ENCODE measurements at places on chromosomes 16 and 17.
A peak's percentile ranks its signal among the peaks of the same experiment; 100 is the strongest.

DNA sequence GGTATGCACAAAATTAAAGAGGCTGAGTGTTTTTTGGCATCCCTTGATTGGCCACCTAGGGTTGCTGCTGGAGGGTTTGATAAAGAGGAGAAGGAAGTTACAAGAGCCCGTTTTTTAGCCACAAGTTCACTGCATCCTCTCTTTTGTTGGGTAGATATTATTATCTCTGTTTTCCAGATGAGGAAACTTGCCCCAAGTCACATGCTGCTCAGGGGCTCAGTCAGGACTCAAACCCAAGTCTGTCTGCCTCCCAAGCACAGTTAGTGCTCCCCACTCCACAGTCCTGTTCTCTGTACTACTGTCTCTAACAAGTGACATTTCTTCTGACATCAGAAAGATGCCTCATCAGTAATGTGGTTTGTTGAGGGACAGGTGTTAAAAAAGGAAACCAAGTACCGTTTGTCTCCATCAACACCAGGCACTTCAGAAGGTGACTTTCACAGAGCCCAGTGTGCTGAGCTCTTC lies 1.4 kb downstream of the NT5M start:
- DNase-seq = no peak

DNA sequence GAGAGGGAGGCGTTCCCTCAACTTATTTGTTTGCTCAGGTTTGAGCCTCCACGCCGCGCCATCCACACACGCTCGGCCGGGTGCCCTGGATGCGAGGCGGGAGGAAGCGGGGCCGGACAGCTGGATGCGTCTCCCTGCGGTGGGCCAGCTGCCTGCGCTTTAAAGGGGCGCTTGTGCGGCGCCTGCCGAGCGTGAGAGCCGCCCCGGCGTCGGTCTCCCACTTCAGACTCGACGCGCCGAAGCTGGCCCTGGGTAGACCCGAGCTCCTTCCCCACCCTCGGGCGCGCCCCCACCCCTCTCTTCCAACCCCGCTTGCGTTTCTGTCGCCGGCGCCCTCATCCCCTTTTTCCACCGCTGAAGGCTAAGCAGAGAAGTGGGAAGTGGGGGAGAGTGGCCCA lies 527 bp upstream of the CHAD start:
- no peak for DNase-seq

DNA sequence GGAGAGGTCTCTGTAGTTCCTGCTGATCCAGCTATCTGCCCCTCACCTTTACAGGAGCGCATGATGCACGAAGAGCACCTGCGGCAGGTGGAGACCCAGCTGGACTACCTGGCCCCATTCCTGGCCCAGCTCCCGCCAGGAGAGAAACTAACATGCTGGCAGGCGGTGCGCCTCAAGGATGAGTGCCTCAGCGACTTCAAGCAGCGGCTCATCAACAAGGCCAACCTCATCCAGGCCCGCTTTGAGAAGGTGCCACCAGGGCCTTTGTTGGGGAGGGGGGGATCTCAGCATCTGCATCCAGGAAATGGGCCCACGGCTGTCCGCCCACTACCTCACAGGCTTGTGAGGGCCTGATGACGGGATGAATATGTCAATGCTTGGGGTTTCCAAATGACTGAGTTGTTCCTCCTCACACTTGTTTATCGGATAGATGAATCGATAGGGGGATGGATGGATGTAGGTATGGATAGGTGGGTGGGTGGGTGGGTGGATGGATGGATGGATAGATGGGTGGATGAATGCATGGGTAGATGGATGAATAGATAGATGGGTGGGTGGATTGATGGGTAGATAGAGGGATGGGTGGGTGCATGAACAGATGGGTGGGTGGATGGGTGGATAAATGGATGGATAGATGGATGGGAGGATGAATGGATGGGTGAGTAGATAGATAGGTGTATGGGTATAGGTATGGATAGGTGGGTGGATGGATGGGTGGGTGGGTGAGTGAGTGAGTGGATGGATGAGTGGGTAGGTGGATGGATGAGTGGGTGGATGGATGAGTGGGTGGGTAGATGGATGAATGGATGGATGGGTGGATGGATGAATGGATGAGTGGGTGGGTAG lies 7.0 kb upstream of the KATNB1 start:
- no peak for DNase-seq

DNA sequence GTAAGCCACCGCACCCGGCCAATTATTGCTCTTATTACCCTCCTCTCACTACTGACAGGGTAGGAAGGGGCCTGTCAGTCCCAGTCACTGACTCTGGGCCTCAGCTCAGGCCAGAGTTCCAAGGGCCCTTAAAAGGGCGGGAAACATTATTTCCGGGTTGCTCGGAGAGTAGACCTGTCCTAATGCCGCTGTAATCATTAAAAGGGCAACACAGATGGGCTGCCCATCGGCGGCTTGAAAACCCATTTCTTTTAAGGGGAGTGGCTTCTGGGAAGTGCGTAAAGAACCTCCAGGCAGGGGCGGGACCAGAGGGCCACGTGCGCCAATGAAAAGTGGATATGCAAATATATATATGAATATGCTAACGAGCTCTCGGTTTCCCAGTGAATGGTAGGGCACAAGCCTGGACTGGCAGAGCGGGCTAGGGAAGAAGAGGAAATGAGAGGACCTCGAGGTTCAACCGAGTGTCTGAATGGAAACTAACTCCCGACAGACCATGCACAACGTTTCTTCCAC lies 26.6 kb downstream of the PIPOX start:
- peak; percentile 11 for DNase-seq

DNA sequence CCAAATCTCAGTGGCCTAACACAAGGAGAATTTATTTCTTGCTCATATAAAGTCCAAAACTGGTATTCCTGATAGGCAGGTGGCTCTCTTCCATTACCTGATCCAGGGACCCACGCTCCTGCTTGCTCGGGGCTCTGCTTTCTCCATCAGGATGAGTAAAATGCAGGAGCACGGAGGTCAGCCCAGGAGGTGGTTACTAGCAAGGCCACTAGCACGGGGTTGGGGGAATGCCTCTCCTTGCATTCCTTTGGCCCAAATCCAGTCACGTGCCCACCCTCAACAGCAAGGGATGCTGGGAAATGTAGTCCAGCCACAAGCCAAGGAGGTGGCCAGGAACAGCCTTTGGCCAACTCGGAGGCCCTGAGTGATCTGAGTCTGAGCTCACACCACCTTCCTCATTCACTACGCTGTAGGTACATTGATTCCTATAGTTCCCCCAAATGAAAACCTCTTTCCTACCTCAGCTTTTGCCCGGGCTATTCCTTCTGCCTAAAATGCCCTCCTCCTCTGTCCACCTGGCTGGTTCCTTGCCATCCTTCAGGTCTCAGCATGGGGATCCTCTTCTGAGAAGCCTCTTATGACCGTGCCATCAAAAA lies 38.3 kb upstream of the HAPSTR1 start:
- DNase-seq = peak; percentile 36

- no peak for DNase-seq
Measured at GRCh38 chr16:51434567-51435198, 283.6 kb upstream of the SALL1 start.

GRCh38 chr17:12053552-12053951 lies 32.9 kb downstream of the MAP2K4 start:
- no peak for DNase-seq

GRCh38 chr17:17691468-17692263 lies 10.4 kb downstream of the RAI1 start:
- no peak for DNase-seq

DNA sequence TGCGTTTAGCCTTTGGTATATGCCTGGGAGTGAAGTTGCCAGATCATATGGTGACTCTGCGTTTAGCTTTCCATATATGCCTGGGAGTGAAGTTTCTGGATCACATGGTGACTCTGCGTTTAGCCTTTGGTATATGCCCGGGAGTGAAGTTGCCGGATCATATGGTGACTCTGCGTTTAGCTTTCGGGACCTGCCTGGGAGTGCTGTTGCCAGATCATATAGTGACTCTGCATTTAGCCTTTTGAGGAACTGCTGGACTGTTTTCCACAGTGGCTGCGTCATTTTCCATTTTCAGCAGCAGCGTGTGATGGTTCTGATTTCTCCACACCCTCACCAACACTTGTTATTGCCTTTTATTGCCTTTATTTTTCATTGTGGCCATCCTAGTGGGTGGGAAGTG lies 73.0 kb downstream of the OR1D5 start:
- peak; percentile 91 for DNase-seq

DNA sequence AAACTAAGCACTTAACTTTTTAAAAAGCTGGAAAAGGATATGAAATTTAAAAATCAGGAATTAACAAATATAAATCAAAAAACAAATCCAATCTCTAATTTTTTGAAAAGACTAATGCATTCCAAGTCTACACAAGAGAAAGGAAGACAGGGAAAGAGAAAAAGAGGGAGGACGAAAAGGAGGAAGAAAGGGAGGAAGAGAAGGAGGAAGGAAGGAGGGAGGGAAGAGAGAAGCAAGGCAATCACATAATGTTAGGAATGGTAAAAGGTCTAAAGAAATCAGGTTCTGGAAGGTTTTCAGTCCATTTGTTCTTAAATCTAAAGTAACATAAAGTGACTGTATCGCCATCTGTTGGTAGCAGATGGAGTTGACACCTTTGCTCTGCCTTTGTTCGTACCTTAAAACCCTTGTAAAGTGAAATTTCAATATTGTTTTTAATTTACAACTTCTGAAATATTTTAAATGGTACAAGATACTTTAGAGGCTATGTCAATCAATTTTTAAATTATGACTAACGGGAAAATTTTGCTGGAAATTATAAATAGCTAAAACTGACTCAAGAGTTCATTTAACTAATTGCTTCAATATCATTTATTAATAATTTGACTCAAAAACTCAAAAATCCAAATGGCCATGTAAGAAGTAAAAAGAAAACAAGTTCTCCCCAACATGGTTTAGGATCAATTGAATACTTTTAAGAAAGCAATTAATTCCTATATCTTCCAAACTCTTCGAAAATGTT lies 20.4 kb upstream of the CDYL2 start:
- DNase-seq = peak; percentile 48

GRCh38 chr16:17470908-17471718 lies at the start of gene XYLT1:
TSS of gene XYLT1 (minus strand) at chr16:17470960. CDS start at chr16:17470796, 164 bp downstream.
- peak; percentile 91 for DNase-seq

GRCh38 chr17:75030161-75030560 lies 16.6 kb downstream of the ATP5PD start:
- no peak for DNase-seq

GRCh38 chr17:45284176-45285140 lies 22.6 kb upstream of the SPATA32 start:
- no peak for DNase-seq

- no peak for DNase-seq
Measured at GRCh38 chr17:81009136-81009535, 17.5 kb downstream of the CHMP6 start.

GRCh38 chr17:68491381-68492231 lies 20.6 kb upstream of the PRKAR1A start:
- peak; percentile 83 for DNase-seq

DNA sequence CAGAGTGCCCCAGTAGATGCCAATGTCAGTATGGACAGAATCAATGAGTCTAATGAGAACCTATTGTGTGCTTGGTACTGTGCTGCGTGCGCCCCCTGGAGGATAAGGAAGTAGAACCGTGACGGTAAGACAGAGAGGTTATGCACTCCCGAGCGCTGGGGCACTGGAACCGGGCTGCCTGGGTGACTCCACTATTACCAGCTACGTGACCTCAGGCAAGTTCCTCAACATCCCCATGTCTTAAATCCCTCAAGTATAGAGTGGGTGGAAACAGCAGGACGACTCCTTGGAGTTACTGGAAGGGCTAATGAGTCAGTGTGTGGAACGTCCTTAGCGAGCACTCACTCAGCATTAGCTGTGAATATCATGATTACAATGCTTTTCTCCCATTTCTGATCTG lies 16.2 kb downstream of the CHST4 start:
- peak; percentile 40 for DNase-seq

DNA sequence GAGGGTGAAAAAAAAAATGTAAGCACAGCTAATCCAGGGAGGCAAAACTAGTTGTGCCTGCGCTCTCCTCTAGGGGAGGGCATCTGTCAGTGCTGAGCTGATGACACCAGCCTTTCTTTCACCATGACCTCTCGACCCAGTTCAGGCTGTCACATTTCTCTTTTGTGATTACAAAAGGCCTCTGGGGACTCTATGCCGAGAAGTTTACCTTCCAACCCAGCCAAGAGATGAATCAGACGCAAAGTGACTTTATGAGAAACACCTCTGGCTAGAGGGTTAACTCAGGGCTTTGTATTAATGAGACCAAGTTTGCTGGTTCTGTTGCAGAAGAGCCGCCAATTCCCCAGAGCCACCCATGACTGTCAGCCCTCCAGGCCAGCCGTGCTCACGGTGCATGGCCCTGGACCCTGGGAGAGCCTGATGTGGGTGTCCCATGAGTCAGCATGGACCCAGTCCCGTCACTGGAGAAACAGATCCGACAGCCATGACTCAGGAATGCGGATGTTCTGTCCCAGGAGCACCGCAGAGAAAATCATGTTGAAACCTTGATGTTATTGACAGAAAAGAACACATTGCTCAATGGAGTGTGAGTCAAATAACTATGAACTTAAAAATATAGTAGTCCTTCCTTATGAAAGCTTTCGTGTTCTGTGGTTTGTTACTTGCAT lies 437.2 kb downstream of the HS3ST3B1 start:
- peak; percentile 99 for DNase-seq

GRCh38 chr16:63135069-63135468 lies 1098.8 kb upstream of the CDH8 start:
- DNase-seq = no peak

GRCh38 chr16:3487521-3488410 lies 7.5 kb downstream of the C16orf90 start:
- no peak for DNase-seq

- no peak for DNase-seq
Measured at GRCh38 chr16:89552329-89552728, 8.2 kb upstream of the RPL13 start.

- no peak for DNase-seq
Measured at GRCh38 chr16:67100569-67101310, 9.0 kb upstream of the PHAF1 start.

DNA sequence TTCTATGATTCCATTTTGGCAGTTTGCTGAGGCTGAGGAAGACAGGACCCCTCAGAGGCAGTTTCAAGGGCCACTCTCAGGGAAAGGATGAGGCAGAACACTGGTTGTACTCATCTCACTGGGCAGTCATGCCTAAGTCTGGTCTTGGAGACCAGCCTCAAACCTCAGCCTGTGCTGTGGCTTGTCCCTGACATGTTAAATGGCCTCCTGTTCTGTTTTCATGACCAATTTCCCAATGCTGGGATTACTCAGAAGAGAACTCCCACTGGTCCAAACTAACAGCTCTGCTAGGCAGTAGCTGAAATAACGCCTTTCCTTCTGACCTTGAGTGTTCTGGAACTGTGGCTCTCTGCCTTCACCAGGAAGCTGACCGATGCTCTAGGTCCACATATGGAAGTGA lies 8.4 kb upstream of the SPDYE4 start:
- DNase-seq = no peak

DNA sequence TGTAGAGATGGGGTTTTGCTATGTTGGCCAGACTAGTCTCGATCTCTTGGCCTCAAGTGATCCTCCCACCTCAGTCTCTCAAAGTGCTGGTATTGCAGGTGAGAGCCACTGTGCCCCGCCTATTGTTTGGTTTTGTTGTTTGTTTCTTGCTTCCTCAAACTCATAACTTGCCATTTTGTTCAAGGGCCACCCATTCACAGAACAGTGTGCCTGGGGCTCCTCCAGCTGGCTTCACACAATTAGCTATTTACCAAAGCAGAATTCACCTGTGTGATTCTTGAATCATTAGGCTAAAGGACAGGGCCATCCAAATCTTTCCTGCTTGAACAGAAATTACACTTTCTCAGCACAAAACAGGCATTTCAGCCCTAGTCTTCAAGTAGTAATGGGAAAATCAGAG lies 7.2 kb downstream of the ABHD15 start:
- no peak for DNase-seq

All from CD14-positive monocyte (primary cell).